ENCODE measurements at places on chromosomes 13 and 19. TPM values are rescaled to one million over a fixed set of nuclear protein-coding genes. Genes with fewer than 3 reads are reported as not detected.

- DNase-seq = no peak
These were observed 44.7 kb downstream of the GARRE1 start for GRCh38 chr19:34298891-34299520.

Gene PRODH2
- polyA plus RNA-seq = not detected

Gene PABPC3
- 0.78 TPM for polyA plus RNA-seq

Gene CRLF1
- 1.2 TPM for polyA plus RNA-seq

Gene B3GNT8
- 1.1 TPM for polyA plus RNA-seq

Gene PCCA
- 23.5 TPM for polyA plus RNA-seq

- DNase-seq = no peak
These were observed 18.3 kb upstream of the SLC1A5 start for GRCh38 chr19:46806656-46807055.

DNA sequence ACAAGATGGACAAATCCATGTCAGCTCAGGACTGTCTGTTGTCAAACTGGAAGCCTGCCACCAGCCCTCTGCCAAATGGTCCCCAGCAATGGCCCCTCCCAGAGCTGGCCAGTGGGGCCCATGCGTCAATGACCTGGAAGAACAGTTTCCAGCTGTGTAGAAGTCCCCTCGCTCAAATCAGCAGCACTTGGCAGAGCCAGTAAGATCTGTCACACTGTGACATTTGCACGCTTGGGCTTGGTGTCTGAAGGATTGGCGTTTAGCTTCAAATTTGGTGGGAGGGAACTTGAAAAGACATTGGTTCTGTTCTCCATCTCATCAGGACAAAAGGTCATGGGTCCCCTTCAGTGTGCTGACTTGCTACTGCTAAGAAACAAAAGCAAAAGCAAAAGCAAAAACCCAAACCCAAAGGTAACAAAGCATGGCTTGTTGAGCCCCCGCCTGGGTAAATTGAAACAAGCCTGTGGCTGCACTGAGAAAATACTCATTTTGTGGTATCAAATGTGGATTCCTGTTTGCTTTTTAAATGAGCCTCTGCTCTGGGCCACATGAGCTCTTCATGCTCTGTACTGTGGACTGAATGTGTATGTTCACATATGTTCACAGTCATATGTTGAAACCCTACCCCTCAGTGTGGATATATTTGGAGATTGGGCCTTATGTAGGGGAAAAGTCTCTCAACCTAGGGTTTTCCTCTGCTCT is 253.6 kb upstream of the MAB21L1 start:
- DNase-seq = no peak

Gene LRG1
- 2.1 TPM for polyA plus RNA-seq

GRCh38 chr13:47859165-47859564 is 141.9 kb downstream of the SUCLA2 start:
- DNase-seq = no peak

Gene SH2D3A
- polyA plus RNA-seq = 0.25 TPM

DNA sequence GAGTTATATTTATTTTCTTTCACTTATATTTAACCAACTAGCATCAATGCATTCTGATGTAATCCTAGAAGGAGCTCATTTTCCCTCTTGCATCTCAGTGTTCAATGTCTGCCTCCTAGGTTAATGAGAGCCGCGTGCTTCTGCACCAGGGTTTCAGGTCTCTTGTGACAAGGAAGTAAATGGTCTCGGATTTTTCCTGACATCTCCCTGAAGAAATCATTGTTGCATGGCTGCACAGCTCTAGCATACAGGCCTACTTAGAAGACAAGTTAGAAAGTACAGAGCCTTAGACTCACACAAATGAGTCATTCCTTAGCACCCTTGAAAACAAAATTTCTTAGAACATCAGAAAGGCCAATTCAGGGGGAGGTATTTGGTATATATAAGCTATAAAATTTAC is 57.2 kb upstream of the KLF12 start:
- DNase-seq = no peak

DNA sequence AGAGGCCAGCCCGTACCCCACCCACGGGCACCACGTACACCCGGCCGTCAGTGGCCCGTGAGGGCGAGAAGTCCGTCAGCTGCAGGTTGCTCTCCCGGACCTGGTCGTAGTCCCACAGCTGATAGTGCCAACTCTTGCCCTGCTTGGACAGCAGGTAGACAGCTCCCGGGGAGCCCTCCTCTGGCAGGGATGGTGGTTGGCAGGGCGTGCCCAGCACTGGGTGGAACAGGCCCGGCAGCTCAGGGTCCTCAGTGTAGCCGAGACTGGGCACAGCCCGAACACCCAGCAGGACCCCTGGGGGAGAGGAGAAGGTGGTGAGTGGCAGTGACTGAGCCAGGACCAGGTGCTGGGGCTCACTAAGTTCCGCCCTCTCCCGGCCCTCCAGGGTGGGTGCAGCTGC is 7.8 kb downstream of the ACTMAP start:
- DNase-seq = no peak

Gene S1PR4
- 1.0 TPM for polyA plus RNA-seq

Measured in ovary (tissue), 10 donors.